NCI-H2081 (cell line): ENCODE measurements at places on chromosomes 5 and 9.

DNA sequence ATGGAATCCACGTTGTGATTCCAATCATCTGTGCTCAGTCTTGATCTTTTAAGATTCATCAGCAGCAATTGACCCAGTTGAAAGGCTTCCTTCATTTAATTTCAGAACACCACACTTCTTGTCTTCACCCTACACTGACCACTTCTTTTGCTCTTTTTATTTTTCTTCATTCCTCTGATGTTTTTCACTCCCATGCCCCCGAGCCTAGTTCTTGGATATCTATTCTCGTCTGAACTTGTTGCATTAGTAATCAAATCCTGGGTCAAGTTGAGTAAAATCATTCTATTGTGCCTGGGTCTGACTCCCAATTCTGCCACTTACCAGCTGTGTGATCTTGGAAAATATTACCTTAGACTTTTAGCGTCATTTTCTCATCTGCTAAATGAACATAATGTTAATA is 356.5 kb downstream of the CDH12 start:
- DNase-seq = no peak

- no peak for DNase-seq
Measured at GRCh38 chr5:145723516-145723915, 111.6 kb downstream of the PRELID2 start.

DNA sequence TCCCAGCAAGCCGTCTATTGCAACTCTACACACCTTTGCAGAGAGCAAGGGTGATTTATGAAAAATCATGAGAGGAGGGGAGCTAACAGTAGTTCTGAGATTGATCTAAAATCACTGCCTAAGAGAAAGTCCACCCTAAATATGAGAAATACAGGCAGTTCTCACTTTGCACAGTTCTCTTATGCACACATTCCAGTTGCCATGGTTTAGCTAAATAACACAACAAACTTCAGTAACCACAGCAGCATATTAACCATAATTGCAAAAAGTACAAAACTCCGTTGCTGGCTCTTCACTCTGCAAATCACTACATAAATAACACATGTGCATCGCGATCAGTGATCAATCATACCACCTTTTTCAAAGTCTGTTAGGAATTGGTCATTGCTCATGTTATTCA is 31.1 kb downstream of the PGGT1B start:
- no peak for DNase-seq

DNA sequence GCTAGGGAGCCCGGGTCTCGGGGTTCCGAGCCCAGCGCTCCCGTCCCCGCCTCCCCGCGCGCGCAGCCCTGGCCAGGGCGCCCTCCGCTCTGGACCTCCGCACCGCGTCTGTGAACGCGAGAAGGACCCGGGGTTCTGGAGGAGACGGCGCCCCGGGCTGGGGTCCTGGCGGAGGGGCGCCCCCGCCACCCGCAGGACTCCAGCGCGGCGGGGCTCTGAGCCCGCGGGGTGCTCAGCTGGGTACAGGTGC is 431 bp downstream of the TMOD1 start:
- no peak for DNase-seq

DNA sequence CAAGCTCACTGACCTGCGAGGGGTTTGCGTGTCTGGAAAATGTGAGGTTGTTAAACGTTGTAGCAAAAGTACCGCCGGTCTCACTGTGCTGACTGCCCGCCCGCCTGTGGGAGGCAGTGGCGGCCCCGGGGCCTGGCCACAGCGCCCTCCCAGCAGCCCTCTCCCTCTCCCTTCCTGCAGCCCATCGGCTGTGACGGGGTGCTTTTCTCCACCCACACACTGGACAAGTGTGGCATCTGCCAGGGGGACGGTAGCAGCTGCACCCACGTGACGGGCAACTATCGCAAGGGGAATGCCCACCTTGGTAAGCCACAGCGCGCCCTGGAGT is 6.2 kb downstream of the ADAMTSL2 start:
- no peak for DNase-seq

DNA sequence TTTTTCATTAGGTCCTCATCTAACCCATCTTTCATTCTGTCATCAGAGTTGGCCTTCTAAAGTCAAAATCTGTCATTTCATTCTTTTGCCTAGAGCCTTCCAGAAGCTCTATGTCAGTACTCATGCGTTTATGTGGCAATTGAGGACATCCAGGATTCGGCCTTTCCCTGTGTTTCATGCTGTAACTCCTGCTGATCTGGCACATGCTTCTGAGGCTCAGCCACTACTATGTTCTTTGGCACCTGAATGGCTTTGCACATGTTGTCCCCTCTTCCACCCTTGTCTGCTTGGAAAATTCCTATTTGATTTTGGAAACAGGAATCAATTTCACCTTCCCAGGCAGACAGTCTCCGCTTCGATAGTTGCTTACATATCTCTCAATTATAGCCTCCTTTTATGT is 84.9 kb downstream of the GDNF start:
- DNase-seq = no peak

GRCh38 chr5:163727028-163727427 is 221.6 kb downstream of the MAT2B start:
- DNase-seq = no peak

DNA sequence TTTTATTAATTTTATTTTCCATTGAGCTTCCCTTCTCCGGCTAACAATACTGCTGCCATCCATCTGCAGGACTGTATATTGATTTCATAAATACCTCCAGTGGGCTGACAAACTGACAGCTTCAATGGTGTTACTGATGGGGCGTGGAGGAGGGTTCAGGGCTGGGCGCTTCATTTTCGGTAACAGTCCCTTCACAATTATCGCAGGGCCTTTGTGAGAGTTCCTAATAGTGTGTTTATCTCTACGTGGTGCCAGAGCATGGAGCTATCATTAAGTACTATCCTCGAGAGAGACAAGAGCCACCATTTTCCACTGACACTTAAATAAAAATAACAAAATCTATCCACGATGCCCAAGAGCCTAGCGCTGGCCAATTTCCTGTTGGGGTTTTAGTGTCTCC is 307.0 kb upstream of the PANK3 start:
- DNase-seq = no peak

DNA sequence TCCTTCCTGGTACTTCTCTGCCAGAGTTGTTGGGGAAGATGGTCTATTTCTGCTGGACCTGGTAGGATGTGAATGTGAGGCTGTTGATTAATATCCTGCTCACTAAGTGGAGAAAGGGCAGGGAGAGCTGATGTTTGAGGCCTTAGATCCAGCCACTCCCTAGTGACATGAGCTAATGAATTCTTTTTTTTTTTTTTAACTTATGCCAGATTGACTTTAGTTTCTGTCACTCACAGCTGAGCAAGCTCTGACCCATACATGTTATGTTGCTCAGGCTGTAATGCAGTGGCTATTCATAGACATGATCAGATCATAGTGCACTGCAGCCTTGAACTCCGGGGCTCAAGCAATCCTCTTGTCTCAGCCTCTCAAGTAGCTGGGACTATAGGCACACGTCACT is 75.1 kb upstream of the SPRY4 start:
- DNase-seq = no peak

GRCh38 chr9:118570066-118570465 is 799.2 kb downstream of the BRINP1 start:
- DNase-seq = no peak

- DNase-seq = no peak
Measured at GRCh38 chr5:158320178-158320674, 461.3 kb upstream of the CLINT1 start.

DNA sequence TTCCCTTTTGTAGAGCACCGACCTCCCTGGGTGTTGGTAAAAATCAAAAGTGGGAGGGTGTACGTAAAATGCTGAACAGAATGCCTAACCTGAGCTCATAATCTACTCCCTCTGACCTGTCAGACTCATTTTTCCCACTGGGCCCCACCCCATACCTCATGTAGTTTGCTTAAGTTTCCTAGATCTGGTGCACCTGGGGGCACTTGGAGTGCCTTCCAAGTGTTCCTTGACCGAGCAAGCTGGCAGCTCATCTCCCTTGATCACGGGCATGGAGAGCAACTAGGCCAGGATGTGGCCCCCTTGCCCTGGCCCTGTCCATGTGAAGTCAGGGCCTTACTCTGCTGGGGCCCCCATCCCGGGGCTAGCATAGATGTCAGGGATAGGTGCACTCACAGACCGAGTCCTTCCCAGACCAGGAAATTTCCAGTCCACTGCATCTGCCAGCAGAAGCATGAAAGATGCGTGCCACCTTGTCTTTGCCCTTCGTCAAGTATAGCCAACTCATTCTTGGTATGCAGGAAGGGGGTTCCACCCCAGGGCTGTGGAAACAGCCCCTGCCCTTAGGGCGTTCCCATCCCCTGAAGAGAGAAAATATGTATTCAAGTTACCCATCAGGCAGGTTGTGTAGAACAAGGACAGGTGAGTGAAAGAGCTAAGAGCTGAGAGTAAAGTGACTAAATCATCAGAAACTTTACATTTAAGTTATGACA is 41.9 kb downstream of the SLC22A5 start:
- DNase-seq = peak; percentile 28

- DNase-seq = no peak
Measured at GRCh38 chr9:133750982-133751649, 13.0 kb upstream of the SARDH start.

DNA sequence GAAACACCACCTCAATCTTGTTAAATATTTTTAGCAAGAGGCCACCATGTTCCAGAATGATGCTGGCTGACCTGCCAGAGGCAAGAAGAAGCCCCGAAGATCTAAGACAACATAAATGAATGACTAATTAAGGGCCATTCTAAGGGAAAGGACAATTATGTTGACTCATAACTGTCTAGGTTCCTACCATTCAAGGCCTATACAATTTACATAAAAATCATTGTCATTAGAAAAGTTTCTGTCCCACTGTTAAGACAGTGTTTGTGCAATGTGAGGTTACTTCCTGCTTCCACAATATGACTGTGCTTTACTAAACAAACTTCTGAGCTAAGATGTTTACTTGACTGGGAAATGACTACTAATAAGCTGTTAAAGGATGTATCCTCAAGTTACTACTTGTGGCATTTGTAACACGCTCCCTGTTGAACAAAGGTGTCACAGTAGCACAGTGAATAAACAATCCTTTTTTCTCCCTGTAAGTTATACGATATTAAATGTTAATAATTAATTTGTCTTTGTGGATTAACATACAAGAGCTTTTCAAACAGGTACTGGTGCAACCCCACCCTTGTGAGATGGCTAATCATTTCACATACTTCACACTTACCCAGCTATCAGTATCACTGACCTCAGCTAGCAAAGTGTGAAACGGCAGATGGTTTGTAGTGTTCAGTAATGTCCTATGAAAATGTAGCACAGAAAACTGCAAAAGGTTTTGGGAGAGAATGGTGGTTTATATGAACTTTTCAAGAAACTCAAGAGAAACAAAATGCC is 195.8 kb downstream of the EFNA5 start:
- no peak for DNase-seq

GRCh38 chr5:130279386-130279785 is 375.1 kb downstream of the CHSY3 start:
- DNase-seq = no peak

DNA sequence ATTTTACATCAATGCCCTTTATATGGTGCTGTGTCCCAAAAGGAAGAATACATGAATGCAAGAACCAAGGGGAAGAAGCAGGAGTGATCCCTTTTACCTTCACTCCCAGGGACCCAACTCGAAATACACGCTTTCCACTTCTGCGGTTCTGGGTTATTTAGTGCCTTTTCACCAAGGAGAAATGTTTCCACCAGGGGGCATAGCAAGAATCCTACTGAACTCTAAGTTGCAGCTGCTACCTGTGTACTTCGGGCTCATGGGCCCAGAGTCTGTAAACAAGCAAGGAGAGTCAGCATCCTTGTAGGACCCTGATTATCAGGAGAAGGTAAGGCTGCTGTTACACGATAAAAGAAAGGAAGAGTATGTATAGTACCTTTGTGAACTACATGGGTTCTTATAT is 45.7 kb downstream of the DPYSL3 start:
- peak; percentile 45 for DNase-seq

GRCh38 chr5:74641735-74642542 is 1.4 kb upstream of the ENC1 start:
- DNase-seq = peak; percentile 26

- DNase-seq = no peak
Measured at GRCh38 chr5:141430332-141431113, at the start of gene PCDHGA12. Gene PCDHGA12 (plus strand): TSS chr5:141430507. CDS start chr5:141430760, 253 bp downstream.
